ENCODE measurements at places on chromosomes 4 and X. TPM values are rescaled to one million over a fixed set of nuclear protein-coding genes. Genes with fewer than 3 reads are reported as not detected.

DNA sequence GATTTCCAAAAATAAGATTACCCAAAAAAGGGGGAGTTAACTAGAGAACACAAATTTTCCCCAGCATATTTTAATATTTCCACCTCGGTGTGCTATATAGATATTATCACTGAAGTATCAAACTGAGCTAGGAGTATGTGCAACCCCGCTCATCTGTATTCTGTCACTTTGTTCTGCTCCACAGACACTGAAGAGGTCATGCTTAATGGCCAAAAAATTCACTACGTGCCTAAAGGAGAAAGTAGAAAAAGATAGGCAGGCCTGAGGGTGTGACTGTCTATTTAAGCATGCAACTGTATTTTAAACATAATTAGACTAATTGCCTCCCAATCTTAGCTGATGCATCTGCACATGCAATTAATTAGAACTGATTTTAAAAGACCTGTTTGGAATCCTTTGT, 24.5 kb downstream of the SH3RF1 start:
- no peak for DNase-seq

- DNase-seq, result no peak
Observed at GRCh38 chr4:147717878-147718277, 14.0 kb upstream of the ARHGAP10 start.

DNA sequence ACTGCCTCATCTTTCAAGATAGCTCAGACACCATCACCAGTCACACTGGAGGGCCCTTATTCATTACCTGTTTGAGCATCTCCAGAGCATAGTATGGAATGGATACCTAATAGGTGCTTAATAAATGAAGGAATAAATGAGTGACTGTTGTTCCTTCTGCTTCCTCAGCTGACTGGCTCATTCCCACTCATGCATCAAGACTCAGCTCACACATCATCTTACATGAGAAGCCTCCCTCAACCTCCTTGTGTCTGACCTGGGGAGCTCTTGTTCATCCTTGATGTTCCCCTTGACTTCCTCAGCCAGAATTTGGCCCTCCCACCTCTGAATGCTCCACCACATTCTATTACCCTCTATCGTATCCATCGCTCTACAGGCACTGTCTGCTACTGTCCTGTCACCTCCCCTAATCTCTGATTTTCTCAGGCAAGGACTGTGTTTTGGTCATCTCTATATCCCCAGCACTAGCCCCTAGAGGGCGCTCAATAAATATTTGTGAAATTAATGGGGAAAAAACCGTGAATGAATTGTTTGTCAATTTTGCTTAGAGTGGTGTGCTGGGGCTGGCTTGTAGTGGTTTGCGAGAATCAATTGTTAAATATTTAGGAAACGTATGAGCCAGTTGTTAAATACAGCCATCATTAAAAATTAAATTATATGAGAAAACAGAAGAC, 88.3 kb downstream of the NHSL2 start:
- peak; percentile 35 for DNase-seq

GRCh38 chr4:88599714-88600113, 7.4 kb downstream of the HERC3 start:
- no peak for DNase-seq

The LIMCH1 gene
- 83.0 TPM for total RNA-seq

DNA sequence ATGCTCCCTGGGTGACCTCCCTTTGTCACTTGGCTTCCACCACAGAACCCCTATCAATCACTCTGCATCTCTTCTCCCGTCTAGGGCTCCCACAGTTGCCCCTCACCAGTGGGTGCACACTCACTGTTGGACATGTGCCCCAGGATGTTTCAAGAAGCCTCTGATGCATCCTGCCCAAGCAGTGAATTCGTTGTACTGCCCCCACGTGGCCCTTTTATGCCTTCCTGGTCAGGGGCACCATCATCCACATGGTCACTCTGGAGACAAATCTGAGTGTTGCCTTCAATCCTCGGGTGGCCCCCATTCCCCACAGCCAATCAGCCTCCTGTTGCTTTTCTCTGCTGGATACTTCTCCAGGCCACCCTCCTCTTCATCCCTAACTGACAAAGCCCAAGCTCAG, 12.2 kb downstream of the ITIH6 start:
- peak; percentile 17 for DNase-seq

DNA sequence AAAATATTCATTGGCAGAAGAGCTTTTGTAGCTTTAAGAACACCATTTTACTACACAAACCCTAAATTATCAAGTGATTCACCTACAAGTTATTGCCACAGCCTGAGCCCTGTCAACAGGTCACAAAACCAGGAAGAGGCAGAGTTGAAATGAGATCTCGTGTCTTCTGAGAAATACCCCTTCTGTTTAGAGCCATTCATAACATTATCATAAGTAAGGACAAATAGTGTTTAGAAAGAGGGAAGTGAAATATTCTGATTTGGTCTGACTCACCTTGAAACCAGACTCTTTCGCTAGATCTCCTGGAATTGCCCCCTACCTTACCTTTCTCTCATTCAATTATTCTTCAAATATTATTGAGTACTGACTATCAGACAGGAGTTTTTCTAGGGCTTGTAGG, 5.9 kb downstream of the ETDB start:
- DNase-seq, result no peak

DNA sequence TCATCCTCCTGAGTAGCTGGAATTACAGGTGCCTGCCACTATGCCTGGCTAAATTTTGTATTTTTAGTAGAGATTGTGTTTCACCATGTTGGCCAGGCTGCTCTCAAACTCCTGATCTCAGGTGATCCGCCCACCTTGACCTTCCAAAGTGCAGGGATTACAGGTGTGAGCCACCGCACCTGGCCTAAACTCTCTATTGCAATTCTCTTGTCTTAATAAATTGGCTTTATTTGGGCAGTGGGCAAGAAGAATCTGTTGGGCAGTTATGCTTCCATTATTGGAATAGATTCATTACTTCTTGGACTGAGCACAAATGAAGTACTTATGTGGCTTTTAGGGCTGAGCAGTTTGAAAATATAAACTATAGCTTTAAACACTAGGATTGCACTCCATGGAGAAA, 8.2 kb upstream of the GPAT3 start:
- DNase-seq, result no peak

GRCh38 chr4:145934434-145935047, 4.1 kb downstream of the ZNF827 start:
- peak; percentile 24 for DNase-seq

DNA sequence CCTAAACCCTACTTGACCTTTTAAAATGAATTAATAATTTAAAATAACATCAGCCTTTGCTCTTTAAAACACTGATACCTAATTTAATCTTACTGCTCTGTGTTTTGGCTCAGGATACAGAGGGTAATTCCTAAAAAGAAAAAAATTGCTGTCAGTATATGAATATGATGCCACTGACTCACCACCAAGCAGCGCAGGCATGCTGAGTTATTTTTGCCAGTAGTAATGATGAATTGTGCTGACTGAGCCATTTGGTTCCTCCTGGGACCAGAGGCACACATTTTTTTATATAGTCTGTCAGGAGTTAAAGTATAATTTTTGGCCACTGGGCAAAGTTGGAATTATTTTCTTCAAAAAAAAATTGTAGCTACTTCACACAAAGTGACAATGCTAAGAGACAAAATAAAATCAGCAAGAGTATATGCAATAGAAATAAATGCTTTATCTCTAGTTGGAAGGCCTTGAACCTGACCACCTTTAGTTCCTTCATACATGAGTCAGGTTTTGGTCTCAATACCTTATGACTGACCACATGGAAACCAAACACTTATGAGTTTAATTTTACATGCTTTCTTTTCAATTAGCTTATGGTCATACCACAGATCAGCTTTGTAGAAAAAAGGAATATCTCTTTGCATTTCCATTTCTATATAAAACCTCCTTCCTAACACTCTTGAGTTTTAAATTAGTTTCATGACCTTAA, 115.1 kb downstream of the PPP3CA start:
- peak; percentile 83 for DNase-seq

- no peak for DNase-seq
Observed at GRCh38 chr4:124209211-124209610, 503.3 kb downstream of the ANKRD50 start.

DNA sequence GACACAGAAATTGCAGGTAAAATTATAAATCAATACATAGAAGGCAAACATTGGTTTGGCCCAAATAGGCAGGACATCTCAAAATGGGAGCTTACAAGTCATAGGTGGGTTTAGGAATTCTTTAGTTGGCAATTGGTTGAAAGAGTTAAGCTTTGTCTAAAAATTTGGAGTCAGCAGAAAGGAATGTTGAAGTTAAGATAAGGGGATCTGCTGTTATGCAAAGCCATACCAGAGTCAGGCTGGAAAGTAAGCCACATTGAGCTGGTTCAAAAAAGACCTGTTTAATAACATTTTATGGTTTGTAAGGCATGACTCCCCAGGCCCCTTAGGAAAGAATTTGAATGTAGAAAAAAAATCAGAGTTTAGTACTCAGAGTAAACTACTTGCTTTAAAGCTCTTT, 92.6 kb downstream of the IL13RA2 start:
- DNase-seq, result no peak

DNA sequence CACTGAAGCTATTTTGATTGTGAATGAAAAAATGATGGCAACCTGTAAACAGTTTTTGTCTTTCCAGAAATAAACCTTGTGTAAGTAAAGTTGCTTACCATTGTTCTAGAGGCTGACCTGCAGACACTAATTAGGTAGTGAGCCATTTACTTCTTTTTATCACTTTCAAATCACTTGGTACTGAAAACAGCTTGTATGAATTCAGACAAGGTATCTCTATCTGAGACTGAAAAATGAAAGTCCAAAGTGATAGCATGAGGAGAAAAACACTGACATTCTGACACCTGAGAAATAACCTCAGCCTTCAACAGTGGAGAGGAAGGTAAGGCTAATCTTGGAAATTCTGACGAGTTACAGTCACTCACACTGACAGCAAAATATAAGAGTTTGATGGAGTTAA, 238.8 kb downstream of the GPC3 start:
- DNase-seq, result no peak

DNA sequence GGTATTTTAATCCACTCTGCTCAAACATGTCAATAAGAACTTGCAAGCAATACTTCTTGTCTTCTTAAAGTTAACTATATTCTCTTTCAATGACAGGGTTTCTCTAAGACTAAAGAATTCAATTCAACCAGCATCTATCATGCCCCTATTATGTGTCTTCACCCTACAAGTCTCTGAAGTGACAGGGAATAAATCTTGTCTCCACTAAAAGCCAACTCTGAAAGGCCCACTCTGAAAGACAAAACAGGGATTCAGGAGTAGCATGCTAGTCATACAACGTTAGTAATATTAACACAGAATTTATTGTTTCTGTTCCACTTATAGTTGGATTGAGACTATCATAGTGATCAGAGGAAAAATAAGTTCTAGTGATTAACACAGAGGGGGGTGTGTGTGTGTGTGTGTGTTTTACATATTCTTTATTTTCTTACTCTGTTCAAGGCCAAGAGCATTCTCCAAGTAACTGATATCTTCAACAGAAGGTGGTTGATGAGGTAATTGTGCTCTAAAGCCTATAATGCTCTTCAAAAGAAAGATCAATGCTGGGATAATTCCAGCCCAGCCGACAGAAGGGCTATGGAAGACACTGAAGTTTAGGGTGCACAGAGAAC, 122.4 kb upstream of the DCLK2 start:
- DNase-seq, result no peak

- DNase-seq, result no peak
Observed at GRCh38 chrX:6679550-6679949, 144.6 kb upstream of the VCX3A start.

- no peak for DNase-seq
Observed at GRCh38 chrX:31165241-31166035, 93.6 kb upstream of the FTHL17 start.

The HEPH gene
- total RNA-seq, result 31.3 TPM

- DNase-seq, result peak; percentile 54
Observed at GRCh38 chrX:30735839-30736238, 82.6 kb downstream of the GK start.

GRCh38 chr4:73705056-73705432, 35.3 kb upstream of the CXCL8 start:
- peak; percentile 55 for DNase-seq

- peak; percentile 68 for DNase-seq
Observed at GRCh38 chr4:83876047-83876446, 340.1 kb downstream of the GPAT3 start.

GRCh38 chr4:106614441-106614840, 245.9 kb upstream of the GIMD1 start:
- DNase-seq, result no peak

DNA sequence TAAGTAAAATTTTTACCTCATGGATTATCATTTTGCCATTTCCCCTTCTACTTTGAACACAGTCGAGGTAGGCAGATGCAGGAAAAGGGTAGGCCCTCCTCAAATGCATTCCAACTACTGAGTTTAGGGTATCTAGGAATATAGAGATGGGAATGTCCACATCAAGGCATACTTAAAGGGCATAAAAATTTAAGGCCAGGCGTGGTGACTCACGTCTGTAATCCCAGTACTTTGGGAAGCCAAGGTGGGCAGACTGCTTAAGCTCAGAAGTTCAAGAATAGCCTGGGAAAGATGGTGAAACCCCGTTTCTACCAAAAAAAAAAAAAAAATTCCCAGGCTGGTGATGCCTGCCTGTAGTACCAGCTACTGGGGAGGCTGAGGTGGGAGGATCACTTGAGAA, 146.5 kb downstream of the PDGFC start:
- no peak for DNase-seq

DNA sequence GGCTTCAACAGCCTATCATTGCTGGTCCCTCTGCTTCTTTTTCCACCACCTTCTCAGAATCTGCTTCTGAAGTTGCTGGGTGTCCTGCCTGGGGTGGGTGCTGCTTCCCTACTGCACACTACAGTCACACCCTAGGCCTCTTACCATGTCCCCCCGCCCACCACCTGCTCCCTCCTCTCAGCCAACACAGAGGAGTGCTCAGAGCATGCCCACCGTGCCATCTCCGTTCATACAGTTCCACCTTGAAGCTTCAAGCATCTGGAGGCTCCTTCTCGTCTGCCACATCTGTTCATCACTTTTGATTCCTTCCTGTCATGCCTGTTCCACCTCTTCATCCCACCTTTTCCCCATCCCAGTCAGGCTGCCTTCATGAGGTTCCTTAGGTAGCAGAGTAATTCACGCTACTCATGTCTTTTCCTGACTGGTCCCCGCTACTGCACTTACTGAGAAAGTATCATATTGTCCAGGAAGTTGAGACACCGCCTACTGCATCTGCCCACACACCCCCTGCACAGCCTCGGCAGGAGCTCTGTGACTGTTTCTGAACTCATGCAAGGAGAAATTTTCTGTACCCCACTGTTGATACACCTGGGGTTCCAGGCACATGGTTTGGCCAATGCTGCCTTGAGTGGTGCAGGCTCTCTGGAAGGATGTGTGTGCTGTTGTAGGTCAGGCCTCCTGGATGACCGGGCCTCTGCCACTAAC, 39.5 kb downstream of the HADH start:
- no peak for DNase-seq
